Caki2 (cell line): ENCODE measurements at places on chromosomes 1 and 21. TPM values are rescaled to one million over a fixed set of nuclear protein-coding genes. Genes with fewer than 3 reads are reported as not detected.

The AADACL4 gene
- not detected in 2 replicates for total RNA-seq

- DNase-seq: no peak
These were observed 233.0 kb upstream of the IRF2BP2 start for GRCh38 chr1:234842726-234843641.

DNA sequence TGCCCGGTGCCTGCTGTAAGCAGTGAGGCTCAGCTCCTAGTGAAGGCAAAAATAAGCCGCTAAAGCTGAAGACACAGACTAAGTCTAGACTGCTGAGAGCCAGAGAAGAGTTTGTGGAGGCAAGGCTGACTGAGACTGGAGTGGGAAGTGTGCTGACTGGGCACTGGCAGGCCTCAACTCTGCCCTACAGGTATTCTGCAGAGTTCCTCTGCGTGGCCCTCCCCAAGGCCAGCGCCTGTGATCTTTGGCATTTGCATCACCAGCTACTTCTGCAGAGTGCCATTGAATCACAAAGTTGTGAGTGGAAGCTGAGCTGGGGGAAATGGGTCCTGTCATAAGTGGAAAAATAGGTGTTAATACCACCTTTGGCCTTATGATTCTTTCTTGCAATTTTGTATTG is 905.7 kb downstream of the PLA2G4A start:
- DNase-seq: no peak

DNA sequence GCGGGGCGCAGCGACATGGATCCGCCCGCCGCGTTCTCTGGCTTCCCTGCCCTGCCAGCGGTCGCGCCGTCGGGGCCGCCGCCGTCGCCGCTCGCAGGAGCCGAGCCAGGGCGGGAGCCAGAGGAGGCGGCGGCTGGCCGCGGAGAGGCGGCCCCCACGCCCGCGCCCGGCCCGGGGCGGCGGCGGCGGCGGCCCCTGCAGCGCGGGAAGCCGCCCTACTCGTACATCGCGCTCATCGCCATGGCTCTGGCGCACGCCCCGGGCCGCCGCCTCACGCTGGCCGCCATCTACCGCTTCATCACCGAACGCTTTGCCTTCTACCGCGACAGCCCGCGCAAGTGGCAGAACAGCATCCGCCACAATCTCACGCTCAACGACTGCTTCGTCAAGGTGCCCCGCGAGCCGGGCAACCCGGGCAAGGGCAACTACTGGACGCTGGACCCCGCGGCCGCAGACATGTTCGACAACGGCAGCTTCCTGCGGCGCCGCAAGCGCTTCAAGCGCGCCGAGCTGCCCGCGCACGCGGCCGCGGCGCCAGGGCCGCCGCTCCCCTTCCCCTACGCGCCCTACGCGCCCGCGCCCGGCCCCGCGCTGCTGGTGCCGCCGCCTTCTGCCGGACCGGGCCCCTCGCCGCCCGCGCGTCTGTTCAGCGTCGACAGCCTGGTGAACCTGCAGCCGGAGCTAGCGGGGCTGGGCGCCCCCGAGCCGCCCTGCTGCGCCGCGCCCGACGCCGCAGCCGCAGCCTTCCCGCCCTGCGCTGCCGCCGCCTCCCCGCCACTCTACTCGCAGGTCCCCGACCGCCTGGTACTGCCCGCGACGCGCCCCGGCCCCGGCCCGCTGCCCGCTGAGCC is 459 bp downstream of the FOXE3 start:
- no peak for DNase-seq

- DNase-seq: no peak
These were observed 15.6 kb upstream of the MFN2 start for GRCh38 chr1:11964656-11965055.

The DIRAS3 gene
- not detected in 2 replicates for total RNA-seq

GRCh38 chr1:172040466-172040865 is 199.2 kb downstream of the DNM3 start:
- DNase-seq: peak; percentile 68

DNA sequence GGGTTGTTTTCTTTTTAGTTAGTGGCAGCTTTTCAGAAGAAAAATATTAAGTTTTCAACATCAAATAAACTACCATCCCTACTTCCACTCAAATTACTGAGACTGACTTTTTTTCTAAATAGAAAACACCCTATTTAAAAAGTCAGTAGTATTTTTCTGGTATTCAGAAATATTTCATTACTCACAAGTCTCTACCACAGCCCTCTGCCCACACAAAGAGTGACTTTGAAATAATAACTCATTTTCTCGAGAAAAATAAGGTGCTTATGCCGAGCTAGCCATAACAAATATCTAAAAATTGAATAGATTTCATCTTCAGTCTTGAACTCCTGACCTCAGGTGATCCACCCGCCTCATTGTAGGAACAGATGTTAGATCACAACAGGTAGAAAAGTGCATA is 41.8 kb upstream of the USP25 start:
- no peak for DNase-seq

DNA sequence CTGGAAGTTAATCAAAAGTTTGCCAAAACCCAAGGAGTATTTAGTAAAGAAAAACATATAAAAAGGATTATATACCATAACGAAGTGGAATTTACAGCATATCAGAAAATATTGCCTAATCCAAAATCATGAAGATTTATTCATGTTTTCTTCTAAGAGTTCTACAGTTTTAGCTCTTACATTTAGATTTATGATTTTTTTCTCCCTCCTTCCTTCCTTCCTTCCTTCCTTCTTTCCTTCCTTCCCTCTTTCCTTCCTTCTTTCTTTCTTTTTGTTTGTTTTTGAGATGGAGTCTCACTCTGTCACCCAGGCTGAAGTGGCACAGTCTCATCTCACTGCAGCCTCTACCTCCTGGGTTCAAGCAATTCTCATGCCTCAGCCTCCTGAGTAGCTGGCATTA is 15.7 kb upstream of the PRSS38 start:
- DNase-seq: no peak

The LRRC7 gene
- not detected in 2 replicates for total RNA-seq

DNA sequence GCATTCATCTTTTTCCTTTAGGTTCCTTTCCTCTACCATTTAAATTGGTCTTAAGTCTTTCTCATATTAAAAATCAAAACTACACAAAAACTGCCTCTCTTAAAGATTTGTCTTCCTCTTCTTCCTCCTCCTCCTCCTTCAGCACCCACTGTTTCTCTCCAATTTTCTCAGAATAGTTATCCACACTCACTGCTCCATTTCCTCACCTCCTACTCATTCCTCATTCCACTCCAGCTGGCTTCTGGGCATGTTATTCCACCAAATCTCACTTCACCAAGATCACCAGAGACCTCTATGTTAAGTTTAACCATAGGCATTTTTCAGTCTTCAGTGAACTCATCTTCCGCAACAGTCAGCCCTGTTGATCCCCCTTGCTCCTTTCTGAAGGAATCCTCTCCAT is 173.7 kb downstream of the SLC35F3 start:
- DNase-seq: no peak

DNA sequence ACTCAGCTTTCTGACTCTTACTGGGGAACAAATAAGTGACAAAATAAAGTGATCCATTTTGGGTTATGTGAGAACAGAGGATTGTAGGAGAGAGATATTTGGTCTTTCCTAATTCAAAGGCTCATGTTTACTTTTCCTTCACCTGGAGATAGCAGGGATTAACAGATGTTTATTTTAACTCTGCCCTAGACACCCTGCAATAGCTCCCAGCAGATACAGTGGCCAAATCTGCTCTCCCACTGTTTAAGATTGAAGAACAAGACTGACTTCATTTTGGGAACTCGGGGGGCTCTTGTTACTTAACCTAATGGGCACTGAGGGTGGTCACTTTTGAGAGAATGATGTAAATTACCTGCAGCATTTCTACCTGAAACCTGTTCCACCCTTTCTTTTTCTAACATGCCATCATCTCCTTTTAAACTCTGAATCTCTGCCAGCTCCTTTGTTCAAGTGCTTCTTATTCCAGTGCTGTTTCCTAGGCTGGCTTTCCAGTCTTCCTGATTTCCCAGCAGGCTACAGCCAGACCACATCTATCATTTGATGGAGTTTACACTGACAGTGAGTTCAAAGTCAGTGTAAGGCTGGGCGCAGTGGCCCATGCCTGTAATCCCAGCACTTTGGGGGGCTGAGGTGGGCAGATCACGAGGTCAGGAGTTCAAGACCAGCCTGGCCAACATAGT is 90.0 kb downstream of the SELENOF start:
- DNase-seq: no peak

DNA sequence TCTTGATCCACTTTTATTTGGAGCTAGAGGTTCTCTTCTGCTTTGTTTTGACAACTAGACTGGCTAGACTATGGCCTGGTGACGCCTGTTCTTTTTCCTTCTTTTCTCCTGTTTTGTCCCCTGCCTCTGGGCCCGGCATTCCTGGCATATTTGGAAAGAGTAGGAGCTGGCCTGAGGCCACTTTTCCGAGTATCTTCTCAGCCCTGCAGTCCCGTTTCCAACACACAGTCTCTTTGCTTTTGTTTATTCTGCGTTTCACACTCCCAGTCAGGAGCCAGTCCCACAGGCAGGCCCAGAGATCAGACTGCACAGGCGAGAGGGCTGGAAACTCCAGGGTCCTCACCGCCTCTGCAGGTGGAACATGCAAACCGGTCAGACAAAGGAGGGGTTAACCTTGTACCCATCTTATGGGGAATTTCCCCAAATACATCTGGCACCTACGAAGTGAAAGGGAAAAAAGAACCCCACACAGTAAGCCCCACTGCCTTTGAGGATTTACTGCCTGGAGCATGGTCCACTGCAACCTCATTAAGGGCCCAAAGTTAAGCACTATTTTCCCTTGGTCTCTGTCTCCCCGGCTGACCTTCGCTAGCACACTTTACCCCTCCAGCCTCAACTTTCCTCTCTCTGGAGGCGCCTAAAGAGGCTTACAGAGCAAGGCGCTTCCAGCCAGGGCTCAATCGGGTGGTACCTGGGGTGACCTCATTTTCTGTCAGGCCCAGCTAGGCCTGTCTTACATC is 141.1 kb downstream of the TOMM20 start:
- DNase-seq: peak; percentile 84

GRCh38 chr1:230749635-230750034 is 2.4 kb downstream of the CAPN9 start:
- DNase-seq: no peak

DNA sequence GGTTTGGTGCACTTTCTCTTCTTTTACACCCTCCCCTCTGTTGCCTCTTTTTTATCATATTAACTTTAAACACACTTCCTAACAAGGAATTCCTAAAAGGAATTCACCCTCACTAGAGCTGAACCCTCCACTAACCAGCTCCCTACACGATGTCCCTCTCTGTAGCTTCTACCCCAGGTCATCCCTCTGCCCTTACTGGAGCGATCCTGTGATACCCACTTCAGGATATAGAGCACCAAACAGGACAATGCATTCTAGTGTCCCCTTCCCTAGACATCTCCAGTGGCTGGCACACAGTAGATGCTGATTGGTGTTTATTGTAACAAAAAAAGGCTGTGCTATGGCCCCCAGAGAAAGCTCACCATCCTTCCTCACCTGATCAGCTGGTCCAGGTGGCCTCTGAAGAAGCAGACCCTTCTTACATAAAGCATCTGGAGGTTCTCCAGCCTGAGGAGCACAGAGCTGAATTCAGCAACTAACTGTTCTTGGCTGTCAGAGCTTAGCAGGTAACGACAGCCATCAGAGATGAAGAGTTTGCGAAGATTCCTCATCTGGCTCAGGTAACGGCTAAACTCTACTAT is 1.4 kb downstream of the PRAMEF18 start:
- no peak for DNase-seq

- DNase-seq: no peak
These were observed 25.8 kb upstream of the PPT1 start for GRCh38 chr1:40122855-40123254.

The DMBX1 gene
- not detected in 2 replicates for total RNA-seq

- no peak for DNase-seq
These were observed 53.6 kb downstream of the SLC45A1 start for GRCh38 chr1:8371372-8371991.

DNA sequence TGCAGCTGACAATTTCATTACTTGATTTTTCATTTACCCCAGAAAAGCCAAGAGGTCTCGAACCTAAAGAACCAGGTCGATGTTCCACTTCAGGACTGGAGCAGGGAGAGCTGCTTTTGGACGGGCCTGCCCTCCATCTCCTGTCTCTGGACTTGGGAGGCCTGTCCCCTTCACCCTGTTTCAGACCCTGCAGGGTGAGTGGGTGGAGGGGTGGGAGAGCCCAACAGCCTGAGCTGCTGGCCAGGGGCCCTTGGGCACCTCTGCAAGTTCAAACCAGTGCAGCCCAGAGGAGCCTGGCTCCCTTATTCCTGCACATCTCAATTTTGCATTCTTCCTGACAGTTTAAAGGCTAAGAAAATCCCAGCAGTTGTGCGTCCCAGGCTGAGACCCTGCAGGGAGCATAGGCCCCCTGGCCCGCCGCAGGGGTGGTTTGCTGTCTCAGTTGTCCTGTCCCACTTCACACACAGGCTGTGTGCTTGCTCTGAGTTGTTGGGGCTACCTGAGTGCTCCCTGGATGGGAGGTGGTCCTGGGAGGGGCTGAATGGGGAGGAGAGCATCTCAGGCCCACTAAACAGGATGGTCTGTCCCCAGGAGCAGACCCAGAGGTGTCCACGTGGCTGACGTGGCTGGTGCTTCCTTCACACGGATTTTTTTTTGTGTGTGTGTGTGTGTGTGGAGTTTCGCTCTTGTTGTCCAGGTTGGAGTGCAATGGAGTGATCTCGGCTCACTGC is 443.7 kb downstream of the PTPRU start:
- DNase-seq: no peak

DNA sequence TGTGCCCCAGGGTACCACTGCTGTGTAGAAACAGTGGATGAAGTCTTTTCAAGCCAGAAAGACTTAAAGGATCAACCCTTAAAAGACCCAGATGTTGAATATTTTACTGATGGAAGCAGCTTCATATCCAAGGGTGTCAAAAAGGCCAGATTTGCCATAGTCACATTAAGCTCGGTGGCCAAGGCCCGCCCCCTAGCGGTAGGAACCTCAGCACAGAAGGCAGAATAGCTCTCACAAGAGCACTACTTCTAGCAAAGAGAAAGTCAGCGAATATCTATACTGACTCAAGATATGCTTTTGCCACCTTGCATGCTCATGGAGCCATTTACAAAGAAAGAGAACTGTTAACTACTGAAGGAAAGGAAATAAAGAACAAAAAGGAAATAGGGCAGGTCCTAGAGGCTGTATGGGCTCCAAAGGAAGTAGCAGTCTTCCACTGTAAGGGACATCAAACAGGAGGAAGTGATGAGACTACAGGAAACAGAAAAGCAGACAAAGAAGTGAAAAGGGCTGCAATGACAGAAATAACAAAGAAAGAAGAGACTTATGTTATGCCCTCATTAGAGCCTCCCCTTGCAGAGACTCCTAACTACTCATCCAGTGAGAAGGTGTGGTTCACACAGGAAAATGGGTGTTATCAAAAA is 90.5 kb downstream of the LIPI start:
- peak; percentile 3 for DNase-seq

DNA sequence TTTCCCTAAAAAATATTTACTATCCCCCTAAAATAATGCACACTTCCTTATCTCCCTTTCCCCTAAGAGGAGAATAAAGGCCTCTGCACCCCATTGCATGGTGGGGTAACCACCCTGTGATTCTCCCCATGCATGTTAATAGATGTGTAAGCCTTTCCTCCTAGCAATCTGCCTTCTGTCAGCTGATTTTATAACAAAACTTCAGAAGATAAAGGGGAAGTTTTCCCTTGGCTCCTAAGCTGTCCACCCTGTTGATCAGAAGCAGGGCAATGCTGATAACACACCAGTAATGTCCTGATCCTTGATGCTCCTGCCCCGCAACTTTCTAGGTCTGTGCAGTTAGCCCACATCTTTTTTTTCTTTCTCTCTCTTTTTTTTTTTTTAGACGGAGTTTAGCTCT is 11.4 kb upstream of the RNF187 start:
- no peak for DNase-seq

GRCh38 chr21:45591619-45592207 is 49.5 kb upstream of the SLC19A1 start:
- DNase-seq: no peak
